ENCODE measurements at places on chromosomes 4 and X.
A peak's percentile ranks its signal among the peaks of the same experiment; 100 is the strongest.

DNA sequence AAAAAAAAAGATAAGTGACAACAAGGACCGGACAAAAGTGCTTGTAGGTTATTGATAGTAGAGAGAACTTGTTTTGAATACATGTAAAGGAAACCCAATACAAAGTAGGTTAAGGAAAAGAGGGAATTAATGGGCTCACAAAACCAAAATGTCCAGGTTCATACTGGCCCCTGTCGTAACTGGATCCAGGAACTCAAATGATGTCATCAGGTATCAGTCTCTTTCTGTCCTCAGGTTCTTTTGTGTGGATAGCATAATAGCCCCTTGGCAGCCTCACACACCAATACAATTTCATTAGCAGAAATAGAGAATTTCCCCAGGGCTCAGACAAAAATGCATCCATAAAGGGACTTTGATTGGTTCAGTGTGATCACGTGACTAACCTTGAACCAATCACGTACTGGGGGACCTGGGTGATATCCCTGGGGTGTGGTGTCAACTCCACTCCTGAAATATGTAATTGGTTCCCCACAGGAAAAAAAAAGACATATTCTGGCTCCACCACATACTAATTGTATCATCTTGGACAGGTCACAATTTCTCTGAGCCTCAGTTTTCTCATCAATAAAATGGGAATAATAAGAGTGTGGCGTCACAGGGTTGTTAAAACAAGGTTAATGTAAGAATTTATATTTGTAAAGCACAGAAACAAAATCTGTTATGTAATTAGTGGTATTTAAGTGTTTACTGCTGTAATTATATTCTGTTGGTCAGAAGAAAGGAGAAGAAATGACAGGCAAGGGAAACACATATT lies 174.8 kb downstream of the PDGFRA start:
- no peak for DNase-seq

- DNase-seq, result no peak
Observed at GRCh38 chr4:52853351-52853750, 8.8 kb upstream of the RASL11B start.

- DNase-seq, result no peak
Observed at GRCh38 chr4:58935332-58935731, 1825.1 kb upstream of the IGFBP7 start.

DNA sequence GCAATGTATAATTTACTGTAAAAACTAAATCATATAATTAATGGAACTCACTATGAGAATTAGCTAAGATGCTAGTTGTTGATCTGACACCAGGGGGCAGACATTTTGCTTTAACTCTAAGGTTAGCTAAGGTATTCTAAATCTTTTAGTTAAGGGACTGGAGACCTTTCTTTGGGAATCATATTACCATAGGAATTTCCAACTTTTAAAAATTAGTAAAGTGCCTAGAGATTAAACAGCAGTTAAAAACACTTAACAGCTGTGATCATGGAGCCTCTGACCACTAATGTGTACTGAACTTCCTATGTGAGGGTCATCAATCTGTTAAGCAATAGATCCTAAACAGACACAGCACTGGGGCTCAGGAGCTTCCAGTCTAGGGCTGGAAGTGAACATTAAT lies 226.6 kb downstream of the NSUN7 start:
- DNase-seq, result peak; percentile 34

DNA sequence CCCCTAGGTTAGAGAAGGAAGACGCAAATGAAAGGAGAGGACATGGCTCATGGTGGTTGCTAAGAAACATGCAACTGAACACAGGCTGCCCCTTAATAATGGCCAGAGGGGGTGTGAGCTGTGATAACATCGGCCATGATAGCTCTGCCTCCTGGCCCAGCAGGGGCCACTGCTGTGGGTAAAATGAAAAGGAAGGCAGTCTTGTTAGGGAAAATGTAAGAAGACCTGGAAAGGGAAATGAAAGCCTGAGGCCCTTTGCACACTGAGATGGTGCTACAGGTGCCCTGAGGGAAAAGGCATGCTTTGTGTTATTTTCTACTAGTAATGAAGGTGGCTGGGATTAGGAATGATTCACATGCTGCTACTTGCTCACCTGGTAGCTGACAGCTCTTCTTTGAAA lies 123.6 kb upstream of the MID1 start:
- DNase-seq, result no peak

GRCh38 chrX:40099055-40099958 lies 1.5 kb upstream of the BCOR start:
- peak; percentile 61 for DNase-seq

DNA sequence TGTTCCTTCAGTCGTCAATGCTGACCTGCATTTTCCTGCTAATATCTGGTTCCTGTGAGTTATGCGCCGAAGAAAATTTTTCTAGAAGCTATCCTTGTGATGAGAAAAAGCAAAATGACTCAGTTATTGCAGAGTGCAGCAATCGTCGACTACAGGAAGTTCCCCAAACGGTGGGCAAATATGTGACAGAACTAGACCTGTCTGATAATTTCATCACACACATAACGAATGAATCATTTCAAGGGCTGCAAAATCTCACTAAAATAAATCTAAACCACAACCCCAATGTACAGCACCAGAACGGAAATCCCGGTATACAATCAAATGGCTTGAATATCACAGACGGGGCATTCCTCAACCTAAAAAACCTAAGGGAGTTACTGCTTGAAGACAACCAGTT lies 12.6 kb downstream of the TLR8 start:
- DNase-seq, result no peak

GRCh38 chr4:184310171-184310567 lies 92.5 kb upstream of the ENPP6 start:
- DNase-seq, result peak; percentile 46

DNA sequence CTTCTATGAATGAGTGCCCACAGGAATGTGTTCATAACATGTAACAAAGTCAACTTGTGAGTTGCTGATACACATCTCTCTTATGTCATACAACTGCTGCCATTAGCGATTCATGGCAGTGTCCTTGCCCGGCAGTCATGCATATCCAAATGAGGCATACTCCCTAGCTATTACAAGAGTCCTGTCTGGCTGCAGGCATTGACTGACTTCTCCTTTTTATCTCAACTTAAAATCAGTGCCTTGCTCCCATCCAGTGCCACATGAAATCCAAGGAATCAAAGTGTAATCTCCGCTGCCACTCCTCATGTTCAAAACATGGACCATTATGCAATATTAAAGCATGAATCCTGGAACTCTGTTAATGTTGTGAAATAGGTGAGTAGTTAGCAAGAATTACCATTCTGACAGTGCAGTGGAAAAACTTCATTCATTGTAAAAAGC lies 348.9 kb upstream of the FTHL17 start:
- no peak for DNase-seq

DNA sequence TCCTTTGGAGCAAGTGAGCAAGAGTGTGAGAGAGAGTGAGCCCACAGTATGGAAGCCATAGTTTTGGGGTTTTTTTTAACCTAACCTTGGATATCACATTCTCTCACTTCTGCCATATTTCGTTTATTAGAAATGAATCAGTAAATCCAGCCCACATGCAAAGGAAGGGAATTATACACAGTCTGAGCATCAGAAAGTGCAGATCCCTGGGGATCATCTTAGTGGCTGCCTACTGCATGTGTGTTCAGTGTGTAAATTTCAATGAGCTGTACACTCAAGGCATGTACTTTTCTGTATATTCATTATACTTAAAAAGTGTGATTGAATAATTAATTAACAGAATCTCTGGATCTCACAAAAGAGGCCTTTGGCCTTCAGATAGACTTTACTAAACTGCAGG lies 133.8 kb upstream of the PRPS2 start:
- DNase-seq, result no peak

- DNase-seq, result no peak
Observed at GRCh38 chr4:181119186-181119585, 1124.0 kb upstream of the TENM3 start.

GRCh38 chr4:186924723-186925122 lies 201.1 kb upstream of the FAT1 start:
- DNase-seq, result no peak

DNA sequence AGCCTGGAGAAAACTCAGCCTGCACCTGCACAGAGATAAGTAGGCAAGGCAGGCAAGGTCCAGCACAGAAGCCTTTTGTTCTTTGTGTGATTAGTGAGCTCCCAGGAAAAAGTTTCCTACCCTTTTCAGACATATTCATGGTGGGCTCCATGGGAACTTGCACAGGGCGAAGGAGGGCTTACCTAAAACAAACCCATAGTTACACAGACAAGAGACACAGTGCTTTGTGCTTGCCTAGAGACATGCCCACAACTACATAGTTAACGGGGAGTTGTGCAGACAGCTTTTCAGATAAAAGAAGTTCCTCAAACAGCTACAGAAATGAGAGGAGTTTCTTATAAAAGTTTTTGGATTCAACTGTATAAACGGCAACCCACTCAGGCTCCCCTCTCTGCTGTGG lies 180.5 kb downstream of the GLUD2 start:
- DNase-seq, result no peak

DNA sequence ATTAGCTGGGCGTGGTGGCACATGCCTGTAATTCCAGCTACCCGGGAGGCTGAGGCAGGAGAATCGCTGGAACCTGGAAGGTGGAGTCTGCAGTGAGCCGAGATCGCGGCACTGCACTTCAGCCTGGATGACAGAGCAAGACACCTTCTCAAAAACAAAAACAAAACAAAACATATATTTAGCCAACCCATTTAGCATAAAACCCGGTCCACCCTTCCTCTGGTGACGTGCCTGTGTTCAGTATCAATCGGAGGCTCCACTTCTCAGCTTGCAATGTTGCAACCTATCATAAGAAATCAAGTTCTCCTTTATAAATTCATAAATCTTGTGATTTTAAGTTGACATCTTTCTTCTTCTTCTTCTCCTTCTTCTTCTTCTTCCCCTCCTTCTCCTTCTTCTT lies 73.9 kb downstream of the SLC34A2 start:
- no peak for DNase-seq

DNA sequence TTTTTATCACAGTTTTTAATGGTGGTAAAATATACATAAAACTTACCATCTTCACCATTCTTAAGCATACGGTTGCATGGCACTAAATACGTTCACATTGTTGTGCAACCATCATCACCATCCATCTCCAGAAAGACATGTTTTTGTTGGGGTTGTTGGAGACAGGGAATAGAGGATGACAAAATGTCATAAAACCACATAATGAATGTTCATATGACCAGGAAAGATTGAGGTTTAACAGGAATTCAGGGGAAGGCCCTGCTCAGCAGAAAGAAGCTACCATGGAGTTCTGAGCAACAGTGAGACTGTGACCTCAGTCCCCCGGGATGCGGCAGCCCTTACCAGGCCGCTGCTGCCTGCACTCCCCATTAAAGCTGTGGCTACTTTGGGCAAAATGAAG lies 63.9 kb upstream of the TRIM2 start:
- DNase-seq, result no peak

- DNase-seq, result no peak
Observed at GRCh38 chr4:74531963-74532794, 87.2 kb downstream of the AREG start.

DNA sequence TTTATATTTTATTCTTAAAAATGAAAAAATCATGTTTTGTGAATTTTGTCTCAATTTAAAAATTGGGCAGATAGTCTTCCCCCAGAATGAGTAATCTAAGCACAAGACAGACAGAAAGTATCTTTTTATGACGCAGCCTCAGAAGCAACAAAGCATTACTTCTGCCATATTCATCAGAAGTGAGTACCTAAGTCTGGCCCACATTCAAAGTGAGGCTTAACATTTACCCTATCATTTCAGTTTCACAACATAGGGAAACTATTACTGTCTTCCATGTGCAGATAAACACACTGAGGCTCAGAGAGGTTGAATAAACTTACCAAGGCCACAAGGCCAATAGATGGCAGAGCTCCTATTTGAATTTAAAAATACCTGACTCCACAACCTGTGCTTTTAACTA lies 4.4 kb upstream of the PRDX4 start:
- DNase-seq, result no peak

GRCh38 chrX:137848266-137848905 lies 282.5 kb downstream of the ZIC3 start:
- no peak for DNase-seq

DNA sequence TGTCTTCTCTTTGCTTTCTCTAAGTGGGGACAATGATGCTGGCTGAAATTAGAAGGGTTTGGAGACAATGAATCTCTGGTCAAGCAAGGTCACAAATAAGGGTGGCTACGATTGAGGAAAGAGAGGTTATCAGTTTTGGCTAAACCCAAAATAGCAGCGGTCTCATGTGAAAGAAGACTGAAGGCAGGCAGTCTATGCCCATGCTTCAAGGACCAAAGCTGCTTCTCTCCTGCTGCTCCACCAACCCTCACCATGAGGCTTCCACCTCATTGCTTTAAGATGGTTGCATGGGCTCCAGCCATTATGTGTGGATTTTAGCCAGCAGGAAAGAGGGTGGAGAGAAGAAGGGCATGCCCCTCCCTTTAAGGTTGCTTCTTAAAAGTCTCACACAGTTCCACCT lies 114.1 kb upstream of the TRIM2 start:
- DNase-seq, result no peak

- peak; percentile 18 for DNase-seq
Observed at GRCh38 chr4:20773144-20773997, 73.1 kb downstream of the PACRGL start.

- no peak for DNase-seq
Observed at GRCh38 chr4:86974551-86974994, 39.8 kb downstream of the AFF1 start.

DNA sequence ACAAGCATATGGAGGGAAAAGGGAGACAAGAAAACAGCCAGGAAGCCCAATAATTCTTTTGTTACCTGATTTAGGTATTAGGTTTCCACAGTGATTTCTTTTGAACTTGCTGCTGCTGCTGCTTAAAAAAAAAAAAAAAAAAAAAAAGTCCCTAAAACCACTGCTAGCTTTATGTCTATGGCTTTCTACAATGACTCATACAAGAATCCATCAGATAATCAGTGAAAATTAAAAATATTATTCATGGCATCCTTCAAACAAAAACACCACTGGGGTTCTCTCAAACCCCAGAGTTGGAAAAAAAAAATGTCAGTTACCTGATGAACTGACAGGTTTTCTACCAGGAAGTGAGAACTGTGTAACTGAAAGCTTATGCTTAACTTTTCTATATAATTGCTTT lies 14.3 kb downstream of the EPHA5 start:
- DNase-seq, result no peak

DNA sequence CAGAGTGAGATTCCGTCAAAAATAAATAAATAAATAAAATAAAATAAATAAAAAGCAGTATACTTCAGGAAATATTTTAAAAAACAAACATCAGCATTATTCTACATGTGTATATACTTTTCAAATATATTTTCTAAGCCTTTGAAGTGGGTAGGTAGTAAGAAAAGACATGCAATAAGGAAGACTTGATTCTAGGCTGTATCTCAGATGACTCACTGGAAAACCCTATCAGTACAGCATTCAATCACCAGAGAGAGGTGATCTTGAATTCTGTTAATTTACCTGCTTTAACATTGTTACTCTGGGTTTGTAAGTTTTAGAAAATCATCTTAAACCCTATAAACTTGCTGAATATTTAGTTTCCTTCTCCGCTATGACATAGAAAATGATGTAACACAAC lies 106.6 kb upstream of the NAP1L5 start:
- DNase-seq, result no peak

- no peak for DNase-seq
Observed at GRCh38 chr4:62517716-62518115, 1317.6 kb downstream of the ADGRL3 start.

Data from left colon (tissue), 2 donors.